ENCODE measurements at places on chromosomes 6 and 20.

GRCh38 chr6:137520520-137520919, 26.3 kb upstream of the OLIG3 start:
- no peak for DNase-seq

DNA sequence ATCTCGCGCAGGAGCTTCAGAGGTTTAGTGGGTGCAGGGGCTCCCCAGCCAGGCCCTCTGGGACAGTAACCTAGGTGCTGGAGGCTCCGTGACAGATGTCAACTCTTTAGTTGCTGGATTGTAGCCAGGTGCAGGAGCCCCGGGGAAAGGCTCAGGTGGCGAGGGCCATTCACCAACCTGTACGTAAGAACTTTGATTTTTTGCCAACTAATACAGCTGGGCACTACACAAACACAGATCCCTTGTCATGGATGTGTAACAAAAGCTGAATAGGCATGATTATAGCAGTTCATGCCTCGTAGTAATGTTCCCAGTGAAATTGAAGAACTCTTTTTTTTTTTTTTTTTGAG, 82.6 kb downstream of the CDC5L start:
- no peak for DNase-seq

DNA sequence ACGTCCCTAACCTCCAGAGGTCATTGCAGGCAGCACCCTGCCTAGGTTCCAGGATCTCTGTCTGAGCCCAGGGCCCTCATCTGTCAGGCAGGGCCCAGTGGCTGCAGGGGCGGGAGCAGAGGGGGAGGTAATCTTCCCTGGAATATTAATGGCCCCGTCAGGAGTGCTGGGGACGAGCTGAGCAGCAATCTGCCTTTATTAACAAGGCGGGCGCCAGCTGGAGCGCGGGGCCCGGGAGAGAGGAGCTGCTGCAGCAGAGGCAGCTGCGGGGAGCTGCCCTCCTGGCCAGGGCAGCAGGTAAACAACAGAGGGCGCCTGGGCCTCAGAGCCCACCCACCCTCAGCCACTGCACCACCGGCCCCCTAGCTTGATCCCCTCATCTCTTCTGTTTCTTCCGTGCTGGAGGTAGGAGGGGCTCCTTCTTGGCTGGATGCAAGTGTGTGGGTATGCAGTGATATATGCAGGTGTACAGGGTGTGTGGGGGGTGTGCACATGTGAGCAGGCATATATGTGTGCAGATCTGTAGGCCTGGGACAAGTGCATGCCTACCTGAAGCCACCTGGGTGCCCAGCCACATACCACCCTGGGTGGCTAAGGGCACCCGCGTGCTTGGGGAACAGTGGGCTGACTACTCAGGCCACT, 131.8 kb upstream of the MLN start:
- DNase-seq: no peak

- DNase-seq: no peak
Observed at GRCh38 chr6:161082215-161082614, 90.6 kb downstream of the MAP3K4 start.

DNA sequence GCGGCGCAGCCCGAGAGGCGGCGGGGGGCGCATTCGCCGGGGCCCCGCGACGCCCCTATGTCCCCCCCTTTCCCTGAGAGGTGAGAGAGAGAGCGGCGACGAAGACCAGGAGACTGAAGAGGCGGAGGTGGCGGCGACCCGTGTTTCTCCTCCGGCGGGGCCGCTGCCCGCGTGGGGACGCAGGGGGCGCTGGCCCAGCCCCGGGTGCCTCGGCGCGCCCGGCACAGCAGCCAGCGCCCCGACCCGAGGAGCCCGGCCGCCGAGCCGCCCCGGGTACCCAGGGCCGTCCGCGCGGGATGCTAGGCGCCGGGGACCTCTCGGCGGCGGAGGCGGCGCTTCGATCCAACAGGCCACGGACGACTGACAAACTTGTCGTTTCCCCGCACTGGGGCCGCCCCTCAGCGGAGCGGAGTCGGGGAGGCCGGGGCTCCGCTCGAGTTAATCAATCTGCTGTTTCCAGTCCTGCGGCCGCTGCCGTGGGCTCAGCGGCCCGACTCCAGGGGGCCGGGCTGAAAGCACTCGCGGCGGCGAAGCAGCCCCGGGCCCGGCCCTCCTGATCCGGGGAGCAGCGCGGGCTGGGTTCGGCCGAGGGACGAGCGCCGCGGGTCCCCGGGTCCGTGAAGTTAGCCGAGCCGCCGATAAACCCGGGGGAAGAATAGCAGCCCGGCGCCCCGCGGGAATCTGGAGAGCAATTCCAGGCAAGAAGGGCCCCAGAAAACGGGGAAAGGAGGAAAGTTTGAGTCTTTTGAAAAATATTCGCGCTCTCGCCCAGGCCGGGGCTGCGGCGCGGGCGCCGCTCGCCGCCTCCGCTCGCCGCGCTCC, 631 bp downstream of the MDGA1 start:
- peak; percentile 46 for DNase-seq

DNA sequence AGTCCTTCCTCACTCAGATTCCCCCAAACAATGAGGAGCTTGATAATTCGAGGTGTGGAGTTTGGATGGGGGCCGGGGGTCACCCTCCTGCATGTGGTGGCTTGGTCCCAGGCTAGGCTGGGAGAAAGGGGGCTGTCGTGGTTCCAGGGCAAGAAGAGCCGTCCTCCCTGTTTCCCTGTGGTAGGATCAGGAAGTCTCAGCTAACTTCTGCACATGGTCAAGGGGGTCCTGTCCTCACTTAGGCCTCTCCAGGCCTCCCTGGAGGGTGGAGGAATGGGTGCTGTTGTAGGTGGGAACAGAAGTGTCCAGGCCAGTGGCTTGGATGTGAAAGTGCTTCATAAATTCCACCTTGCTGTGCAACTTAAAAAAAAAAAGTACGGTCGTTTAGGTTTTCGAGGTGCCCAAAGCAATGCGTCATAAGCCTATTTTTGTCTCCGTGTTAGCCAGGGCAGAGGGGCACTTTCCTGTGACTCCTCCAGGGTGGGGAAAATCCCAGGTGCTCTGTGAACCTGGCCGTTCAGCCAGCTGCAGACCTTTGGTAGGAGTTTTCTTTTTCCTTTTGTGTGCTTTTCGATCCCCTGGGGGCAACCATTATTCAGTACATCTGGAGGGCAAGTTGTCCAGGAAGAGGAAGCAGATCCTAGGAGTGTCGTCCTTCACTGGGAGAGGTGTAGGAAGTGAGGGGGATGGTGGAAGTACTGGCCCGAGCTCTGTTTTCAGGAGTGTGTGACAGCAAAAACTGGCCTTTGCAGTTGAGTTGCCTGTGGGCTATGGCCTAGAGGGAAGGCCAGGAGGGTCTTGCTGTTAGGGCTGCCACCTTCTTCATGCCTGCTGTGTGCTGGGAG, 9.6 kb downstream of the IGF2R start:
- peak; percentile 46 for DNase-seq

- no peak for DNase-seq
Observed at GRCh38 chr20:38962928-38963401, 821 bp downstream of the DHX35 start.

DNA sequence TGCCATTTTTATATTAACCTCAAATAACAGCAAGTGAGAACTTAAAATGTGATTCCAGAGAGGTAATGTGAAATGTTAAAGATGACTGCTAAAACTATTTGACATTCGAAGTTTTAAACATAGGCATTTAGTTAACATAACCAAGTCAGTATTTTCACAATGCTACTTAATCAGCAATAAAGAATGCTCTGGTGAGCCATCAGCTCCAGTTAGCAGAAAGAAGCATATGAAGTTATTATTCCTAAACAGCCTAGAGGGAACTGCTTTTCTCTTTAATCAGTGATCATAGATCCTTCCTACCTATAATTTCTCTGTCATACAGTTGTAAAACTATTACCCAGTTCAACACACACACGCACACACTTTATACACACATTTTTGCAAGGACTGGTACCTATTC, 60.1 kb downstream of the MMS22L start:
- DNase-seq: no peak

DNA sequence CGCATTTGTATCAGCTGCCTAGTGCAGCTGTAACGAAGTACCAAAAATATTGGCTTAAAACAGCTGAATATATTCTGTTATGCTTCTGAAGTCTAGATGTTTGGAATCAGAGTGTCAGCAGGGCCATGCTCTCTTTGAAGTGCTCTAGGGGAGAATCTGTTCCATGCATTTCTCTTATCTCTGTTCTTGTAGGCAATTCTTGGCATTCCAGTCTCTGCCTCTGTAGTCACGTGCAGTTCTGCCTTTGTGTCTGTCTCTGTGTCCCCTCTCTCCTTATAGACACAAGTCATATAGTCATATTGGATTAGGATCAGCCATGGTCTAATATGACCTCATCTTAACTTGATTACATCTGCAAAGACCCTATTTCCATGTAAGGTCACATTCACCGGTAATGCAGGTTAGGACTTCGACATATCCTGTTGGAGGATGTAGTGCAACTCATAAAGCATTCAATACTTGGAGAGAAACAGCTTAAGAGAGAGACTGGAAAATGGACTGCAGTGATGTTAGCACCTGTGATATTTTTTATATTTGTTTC, 18.6 kb downstream of the FAM83B start:
- DNase-seq: no peak

DNA sequence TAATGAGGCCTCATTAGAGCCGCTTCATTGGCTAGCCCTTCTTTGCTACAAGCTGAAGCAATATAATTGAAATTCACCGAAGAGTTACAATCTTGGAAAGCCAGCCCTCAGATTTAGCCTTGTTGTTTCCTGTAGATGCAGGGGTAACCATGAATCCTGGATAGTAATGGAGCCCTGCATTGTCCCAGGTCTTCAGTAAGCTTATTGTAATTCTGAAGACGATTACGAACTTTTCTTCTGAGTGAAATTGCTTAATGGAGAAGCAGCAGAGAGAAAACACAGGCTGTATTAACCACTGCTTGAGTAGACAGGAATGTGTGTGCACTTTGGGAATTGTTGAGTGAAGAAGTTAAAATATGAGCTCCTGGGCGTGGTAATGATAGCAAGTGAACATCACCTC, 26.3 kb upstream of the NAA20 start:
- no peak for DNase-seq

DNA sequence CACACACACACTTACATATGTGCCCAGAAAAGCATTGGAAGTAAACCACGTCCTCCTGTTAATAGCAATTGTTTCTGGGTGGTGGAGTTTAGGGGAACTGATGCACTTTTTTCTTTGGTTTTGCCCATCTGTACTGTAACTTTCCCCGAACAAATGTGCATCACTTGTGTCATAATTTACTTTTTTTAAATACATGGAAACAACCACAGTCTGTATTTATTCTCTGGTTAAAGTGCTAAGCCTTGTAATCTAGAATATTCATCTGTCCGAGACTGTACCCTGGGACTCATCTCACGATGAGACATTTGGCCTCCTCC, 61.5 kb upstream of the CD93 start:
- DNase-seq: no peak

- no peak for DNase-seq
Observed at GRCh38 chr6:167565388-167565787, 240.5 kb downstream of the TTLL2 start.

DNA sequence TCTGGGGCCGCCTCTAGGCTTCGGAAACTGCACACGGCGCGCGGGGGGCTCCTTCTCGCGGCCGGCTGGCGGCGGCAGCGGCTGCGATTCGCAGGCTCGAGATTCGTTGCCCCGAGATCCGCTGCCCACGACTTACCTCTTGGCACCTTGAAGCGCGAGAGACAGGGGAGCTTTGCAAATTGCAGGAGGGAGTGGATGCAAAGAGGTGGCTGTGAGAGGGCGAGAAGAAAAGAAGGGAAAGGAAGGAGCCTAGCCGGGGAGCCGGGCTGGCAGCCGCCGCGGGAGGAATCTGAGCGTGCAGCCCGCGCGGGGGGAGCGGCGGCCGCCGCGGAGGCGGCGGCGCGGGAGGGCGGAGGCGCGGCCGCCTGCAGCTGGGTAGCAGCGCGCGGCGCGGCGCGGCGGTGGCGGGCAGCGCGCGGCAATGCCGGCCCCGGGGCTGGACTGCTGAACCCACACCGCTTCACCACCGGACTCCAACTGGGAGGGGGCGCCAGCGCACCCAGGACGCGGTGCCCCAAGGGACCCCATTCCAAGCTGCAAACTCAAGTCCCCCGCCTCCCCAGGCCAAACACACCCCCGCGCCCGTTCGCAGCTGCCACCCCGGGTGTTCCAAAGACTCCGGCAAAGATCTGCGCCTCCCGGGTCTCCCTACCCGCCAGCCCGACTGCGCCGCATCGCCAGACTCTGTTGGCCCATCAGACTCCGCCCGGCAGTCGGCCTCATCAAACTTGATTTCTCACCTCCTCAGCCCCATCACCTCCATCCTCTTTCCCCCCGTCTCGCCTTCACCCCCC, 44.2 kb upstream of the SUPT3H start:
- no peak for DNase-seq

DNA sequence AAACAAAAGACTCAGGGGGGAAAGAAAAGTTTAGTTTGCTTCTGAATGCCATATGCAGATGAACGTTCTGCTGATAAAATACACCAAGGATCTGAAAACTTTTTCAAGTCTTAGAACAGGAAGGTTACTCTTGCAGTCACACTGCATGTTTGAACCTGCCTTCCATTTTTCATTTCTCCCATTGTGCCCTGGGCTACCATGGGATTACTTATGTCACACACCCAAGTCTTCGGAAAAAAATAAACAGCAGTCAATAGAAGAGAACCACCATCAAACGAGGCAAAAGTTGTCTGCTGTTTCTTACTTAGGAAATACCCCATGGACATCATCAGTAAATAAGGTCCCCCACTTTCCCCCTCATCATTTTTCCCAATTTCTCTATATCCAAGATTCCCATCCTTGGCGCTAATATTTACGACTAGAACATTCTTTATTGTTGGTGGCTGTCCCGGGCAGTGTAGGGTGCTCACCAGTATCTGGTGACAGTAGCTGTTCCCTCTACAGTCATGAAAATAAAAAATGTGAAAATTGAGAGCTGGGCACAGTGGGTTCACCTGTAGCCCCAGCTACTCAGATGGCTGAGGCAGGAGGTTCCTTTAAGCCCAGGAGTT, 202.5 kb downstream of the BCAS1 start:
- no peak for DNase-seq

- DNase-seq: no peak
Observed at GRCh38 chr6:131685266-131685780, 15.9 kb downstream of the OR2A4 start.

- DNase-seq: no peak
Observed at GRCh38 chr20:46751856-46752255, 42.4 kb downstream of the SLC2A10 start.

DNA sequence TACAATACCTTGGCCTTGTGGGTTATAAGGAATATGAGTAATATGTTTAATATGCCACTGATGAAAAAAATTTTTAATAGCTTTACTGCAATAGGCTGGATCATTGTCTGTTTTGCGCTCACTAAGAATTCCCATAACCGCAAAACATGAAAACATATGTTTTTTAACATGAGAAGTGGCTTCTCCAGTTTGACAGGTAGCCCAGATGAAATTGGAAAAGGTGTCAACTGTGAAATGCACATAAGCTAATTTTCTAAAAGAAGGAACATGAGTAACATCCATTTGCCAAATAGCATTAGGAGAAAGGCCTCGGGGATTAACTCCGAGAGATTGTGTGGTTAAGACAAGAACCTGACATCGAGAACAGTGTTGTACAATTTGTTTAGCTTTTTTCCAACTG, 4.9 kb downstream of the GLYATL3 start:
- no peak for DNase-seq

All from stimulated activated CD8-positive, alpha-beta memory T cell treated with anti-CD3 and anti-CD28 coated beads, Interleukin-7, amount 100 ng/mL, for 4 hours (primary cell).